Mucosa of gallbladder (tissue), 1 donor: ENCODE measurements at places on chromosomes 1 and 21. TPM values are rescaled to one million over a fixed set of nuclear protein-coding genes. Genes with fewer than 3 reads are reported as not detected.
A peak's percentile ranks its signal among the peaks of the same experiment; 100 is the strongest.

FCN3 gene
- total RNA-seq = 3.5 TPM

- no peak for DNase-seq
Measured at GRCh38 chr1:201259476-201260235, 23.6 kb upstream of the PKP1 start.

DNA sequence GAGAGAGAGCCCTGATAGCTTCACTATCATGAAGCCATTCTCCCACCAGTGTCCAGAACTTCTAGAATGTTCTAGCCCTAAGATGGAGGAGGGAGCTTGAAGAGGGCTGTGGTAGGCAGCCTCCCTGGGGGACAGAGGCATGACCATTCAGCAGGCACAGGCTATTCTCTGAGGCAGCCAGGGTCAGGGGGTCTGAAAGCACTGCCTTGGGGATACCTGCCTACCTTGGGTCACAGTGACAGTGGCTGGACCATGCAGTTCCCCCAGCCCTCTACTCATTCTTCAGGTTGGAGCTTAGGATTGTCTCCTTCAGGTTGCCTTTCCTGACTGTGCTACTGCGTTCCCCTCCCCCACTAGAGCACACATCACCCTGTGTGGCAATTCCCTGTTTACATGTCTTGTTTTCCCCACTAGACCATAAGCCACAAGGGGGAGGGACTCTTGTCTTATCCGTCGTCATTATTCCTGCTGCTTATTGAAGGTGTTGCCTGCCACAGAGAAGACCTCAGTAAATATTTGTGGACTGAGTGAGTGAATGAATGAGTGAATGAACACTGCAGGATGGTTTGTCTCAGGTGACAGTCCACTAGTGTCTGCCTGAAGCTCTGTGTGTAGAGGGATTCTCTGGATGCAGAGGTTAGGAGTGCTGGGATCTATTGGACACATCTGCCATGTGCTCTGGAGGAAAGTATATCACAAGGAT is 5.2 kb downstream of the ZDHHC18 start:
- DNase-seq = no peak

RPS8 gene
- total RNA-seq = 1,176 TPM

DNA sequence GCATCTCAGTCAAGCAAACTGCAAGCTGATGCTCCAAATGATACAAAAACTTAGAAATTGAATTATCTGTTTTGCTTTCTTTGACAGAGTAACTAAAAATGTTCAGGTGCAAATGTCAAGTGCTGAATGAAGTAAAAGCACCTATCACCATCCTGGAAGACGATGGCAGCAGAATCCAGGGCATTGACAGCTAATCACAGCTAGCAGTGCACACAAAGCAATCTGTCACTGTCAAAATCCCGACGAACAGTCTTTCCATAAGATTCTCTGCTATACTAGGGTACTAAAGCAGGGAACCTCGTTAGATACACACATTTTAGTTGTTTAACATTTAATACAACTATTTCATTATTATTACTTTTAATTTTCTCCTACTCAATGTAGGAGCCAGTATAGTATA is 233.3 kb downstream of the BRINP3 start:
- DNase-seq = no peak

FOXD2 gene
- 0.26 TPM for total RNA-seq

DNA sequence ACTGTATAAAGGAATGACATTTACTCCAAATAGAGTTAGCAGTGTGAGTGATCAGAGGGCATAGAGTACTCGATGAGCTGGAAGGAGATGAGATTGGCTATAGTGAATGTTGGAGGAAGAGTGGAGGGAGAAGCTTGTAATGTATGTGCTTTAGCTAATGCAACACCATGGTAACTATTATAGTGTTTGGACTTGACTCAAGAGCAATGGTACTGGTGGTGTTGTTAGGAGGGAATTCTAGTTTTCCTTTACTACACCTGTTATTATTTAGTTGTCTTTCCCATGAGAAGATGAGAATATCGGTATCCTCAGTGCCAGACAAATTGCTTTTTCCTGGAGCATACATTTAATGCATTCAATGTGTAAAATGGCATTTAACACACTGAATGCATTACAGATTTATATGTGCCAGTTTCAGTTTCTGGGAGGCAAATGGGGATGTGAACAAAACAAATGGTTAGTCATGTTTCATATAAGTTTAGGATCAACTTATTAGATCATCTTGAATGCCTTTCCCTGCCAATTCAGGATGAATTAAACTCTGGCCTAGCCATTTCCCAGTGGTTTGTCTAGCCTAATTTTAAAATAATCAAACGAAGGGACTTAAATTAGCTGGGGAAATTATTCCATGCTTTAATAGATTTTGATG is 291.1 kb upstream of the ADAMTS5 start:
- DNase-seq = no peak

UBL4B gene
- not detected for total RNA-seq

- no peak for DNase-seq
Measured at GRCh38 chr21:41411449-41412089, 14.5 kb upstream of the MX1 start.

DNA sequence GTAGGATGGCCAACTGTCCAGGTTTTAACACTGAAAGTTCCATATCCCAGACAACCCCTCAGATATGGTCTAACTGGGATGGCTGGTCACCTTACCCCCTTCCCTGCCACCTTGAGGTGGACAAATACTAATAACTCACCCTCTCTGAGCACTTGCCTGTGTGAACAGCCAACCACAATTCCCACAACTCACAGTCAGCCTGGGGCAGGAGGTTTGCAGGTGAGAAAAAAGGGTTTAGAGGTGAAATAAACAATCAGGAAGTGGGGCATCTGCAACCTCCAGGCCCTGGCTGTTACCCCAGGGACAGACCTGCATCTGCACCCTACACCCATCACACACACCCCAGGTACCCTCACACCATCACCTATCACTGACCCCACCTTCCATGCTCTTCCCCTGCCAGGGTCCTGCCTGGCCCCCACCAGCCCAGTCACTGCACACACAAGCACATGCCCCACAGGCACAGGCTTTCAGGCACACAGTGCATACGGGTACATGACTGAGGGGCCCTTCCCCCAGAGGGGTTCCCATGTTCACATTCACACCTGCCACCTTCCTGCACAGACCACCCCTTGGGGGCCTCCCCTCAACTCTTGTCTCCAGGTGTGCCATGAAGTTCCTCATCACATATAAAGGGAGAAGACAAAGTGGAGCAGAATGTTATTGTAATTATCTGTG is 679.5 kb downstream of the MATN1 start:
- no peak for DNase-seq

DNA sequence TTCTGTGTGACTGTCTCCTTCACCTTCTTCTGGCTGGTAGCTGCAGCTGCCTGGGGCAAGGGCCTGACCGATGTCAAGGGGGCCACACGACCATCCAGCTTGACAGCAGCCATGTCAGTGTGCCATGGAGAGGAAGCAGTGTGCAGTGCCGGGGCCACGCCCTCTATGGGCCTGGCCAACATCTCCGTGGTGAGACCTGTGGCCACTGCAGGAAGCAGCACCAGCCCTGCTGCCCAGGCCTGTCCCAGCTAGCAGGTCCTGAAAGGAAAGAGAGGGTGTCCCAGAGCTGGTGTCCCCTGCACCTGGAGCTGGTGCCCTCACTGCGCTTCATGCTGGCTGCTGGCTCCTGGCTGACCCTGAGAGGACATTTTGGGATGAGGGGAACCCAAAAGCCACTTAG is 5.9 kb upstream of the ATXN7L2 start:
- DNase-seq = no peak

GRCh38 chr1:26184883-26185282 is 5.5 kb upstream of the CATSPER4 start:
- DNase-seq = no peak

MYCL gene
- total RNA-seq = 4.4 TPM

GRCh38 chr1:223337174-223337869 is 26.7 kb downstream of the SUSD4 start:
- DNase-seq = no peak

OR6N1 gene
- not detected for total RNA-seq

CFHR1 gene
- total RNA-seq = 0.75 TPM

HCRTR1 gene
- not detected for total RNA-seq

- peak; percentile 21 for DNase-seq
Measured at GRCh38 chr1:246117066-246117791, 389.9 kb downstream of the SMYD3 start.
